ENCODE measurements at places on chromosomes 5 and 9.
A peak's percentile ranks its signal among the peaks of the same experiment; 100 is the strongest.

DNA sequence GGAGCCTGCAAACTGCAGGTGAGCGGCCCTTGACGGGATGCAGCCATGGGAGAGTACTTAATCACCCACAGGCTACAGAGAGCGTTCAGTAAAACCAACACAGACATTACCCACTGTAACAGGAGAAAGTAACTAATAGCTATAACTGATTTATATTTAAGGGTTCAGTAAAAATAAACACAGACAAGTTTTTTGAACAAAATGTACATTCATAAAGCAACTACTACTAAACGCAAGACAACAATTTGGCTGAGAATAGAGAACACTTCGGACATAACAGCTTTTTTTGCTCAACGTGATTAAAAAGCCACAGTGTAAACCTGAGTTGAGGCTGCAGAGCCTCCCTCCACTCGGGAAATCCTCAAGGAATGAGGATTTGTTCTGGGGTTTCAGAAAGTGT lies 61.7 kb downstream of the LIFR start:
- no peak for DNase-seq

DNA sequence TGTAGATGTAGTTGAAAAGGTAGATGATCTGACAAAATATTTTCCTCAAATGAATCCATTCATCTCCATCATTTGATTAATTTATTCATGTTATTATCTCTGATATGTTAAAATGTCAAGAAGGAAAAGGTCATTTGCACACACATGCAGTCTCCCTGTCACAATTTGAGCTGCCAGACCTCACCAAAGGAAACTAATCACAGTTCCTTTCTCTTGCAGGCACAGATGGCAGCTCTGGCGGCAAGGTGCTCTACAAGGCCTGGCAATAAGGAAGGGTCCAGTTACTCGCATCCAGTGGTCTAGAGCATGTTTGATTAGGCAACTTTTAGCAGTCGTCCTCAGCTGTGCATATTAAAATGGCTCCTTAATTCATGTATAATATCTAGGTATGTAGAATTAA lies 120.1 kb downstream of the FEM1C start:
- DNase-seq, result no peak

GRCh38 chr5:1227667-1228066 lies 2.5 kb downstream of the SLC6A18 start:
- no peak for DNase-seq

DNA sequence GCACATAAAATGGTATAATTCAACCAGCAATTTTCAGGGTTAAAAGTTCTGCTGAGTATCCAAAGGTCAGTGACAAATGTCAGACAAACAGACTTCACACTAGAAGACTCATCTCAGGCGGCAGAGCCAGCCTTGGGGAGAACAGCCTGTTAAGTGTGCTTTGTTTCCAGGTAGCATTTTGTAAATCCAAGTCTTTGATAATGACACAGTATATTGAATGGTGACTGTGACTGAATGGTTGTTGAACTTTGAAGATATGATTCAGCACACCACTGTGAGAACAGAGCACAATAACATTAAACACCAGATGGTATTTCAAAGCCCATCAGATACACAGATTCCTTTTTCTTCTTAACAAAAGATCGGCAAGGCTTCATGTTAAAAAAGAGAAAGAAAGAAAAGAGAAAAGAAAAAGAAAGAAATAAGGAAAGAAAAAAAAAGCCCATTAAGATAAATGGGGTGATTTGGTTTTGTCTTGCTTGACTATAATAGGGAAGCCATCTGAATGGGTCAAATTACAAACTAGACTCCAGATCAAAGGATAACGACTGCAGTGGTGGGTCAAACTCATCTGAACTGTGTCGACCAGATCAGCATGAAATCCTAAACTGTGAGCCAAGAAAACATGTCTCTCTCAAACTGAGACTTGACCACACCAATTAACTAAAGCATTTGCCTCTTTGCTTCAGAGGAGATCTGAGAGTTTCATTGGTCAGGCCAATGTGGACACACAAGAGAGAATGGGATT lies 313.0 kb upstream of the ZNF608 start:
- DNase-seq, result no peak

DNA sequence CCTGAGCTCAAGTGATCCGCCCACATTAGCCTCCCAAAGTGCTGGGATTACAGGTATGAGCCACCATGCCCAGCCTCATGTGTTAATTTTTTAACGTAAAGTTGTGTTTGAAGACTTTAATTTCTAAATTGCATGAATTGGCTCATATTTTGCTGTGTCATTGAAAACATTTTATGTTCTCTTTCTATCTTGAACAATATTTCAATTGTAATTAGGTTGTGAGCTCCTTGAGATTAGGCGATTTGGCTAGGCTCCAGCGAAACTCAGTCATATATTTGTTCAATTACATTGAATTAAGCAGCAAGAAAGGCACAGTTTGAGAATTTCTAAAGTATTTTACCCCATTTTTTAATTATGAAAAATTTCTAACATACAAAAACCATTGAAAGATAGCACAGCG lies 34.0 kb downstream of the GAPVD1 start:
- DNase-seq, result no peak

DNA sequence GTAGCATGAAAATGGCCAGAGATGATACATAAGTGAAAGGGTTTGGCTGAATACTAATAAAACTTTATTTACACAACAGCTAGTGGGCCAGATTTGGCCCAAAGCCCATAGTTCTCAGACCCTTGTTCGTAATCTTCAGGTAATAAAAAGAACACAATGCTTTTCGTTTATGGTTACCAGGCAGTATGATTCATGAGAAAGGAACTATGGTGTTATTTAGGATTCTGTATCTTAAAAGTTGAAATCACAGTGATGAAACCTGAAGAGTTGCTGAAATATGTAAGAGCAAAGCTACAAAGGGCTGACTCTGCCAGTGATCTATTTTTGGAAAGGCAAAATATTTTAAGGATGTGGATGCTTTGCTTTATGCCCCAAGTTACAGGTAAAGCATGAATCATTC lies 192.7 kb downstream of the SMC2 start:
- no peak for DNase-seq

DNA sequence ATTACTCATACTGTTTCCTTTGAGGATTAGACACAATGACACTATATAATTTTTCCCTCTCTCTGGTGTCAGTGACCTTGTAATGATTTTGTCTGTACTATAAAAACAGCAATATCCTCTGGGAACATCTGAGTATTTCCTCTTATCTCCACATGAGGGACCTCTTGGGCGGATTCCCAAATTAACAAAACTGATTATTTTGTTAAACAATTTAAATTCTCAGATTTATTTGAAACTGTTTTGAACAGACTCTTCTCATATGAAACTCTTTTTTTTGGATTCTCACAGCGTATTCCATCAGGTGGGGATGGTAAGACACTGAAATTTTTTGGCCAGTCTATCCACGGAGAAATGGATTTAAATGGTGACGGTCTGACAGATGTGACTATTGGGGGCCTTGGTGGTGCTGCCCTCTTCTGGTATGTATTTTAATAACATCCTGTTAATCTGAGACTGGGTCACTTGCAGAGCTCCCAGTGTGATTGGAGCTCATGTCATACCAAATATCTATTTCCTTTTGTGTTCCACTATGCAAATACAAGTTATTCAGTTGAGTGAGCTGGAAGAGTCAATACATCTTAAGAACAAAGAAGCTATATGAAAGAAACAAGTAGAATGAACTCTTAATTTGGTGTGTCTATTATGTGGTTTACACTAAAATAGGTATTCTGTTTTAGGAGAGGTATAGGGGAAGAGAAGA lies 73.8 kb upstream of the ITGA2 start:
- peak; percentile 74 for DNase-seq

DNA sequence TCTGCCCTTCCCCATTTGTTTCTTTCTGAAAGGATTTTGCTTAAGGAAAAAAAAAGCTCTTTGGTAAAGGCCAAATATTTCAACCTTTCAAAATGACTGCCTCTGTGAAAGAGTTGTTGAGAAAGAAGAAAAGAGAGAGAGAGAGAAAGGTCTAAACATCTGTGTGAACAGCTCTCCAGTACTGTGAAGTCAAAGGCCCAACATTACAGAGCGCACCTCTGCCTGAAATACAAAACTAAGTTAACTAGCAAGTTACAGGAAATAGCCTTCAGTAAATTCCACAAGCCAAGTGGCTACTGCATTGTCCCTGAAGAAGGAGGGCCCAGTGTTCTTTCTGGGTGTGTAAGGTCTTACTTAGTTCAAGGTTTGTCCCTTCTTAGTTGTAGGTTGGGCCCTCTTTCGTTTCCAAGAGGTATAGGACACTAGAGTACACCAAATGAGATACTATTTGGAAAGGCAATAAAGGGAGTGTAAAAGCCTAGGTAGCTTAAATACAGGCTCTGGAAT lies 104.4 kb downstream of the THBS4 start:
- DNase-seq, result no peak

DNA sequence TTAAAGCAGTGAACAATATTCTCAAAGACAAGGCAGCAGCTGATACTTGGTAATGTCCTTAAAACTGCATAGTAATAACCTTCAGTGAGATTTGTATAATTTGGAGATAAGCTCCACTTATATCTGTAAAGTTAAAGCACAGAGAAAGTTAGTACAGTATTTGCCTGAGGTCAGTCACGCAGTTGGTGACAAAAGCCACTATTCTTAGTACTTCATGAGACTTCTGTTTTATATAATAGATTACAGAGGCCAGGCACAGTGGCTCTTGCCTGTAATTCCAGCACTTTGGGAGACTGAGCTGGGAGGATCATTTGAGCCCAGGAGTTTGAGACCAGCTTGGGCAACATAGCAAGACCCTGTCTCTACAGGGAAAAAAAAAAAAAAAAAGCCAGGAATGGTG lies 266.4 kb upstream of the DMRT1 start:
- DNase-seq, result no peak

GRCh38 chr5:35988529-35988928 lies 2.7 kb downstream of the UGT3A1 start:
- no peak for DNase-seq

DNA sequence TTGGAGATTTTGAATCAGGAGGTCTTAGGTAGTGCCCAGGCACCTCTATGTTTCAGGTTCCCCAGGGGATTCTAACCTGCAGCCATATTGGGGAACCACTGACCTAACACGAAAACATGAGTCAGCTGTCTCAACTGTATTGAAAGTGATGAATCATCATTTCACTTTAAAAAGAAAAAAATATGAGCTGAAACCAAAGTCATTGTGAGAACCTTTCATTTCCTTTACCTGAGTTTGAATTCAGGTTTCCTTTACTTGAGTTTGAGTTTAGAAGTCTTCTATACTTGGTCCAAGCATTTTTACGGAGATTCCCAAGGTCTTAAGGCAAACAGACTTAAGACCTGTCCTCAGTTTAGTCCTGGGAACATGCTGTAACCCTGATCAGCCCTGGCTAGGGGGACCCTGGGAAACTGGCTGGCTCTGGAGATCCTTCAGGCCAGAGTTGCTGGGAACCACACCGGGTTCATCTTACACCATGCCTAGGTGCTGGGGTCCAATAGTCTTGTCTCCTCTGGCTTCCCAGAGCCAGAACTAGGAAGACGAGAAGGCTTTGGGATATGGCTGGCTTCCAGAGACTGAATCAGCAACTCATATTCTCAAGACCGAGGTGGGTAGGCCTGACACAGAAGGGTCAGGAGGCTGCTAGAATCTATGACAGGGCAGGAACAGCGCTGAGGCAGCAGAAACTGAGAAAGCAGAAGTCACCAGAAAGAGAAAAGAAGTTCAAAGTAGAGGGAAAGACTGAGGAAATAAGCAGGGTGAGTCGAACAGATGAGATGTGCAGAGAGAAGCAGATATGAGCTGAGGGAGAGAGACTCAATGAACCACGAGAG lies 16.4 kb upstream of the PDCD1LG2 start:
- DNase-seq, result no peak

GRCh38 chr5:14920121-14920520 lies 48.5 kb upstream of the ANKH start:
- DNase-seq, result no peak

GRCh38 chr9:89467278-89467625 lies 30.7 kb downstream of the SEMA4D start:
- no peak for DNase-seq

GRCh38 chr5:169121630-169122420 lies 179.1 kb downstream of the SLIT3 start:
- no peak for DNase-seq

DNA sequence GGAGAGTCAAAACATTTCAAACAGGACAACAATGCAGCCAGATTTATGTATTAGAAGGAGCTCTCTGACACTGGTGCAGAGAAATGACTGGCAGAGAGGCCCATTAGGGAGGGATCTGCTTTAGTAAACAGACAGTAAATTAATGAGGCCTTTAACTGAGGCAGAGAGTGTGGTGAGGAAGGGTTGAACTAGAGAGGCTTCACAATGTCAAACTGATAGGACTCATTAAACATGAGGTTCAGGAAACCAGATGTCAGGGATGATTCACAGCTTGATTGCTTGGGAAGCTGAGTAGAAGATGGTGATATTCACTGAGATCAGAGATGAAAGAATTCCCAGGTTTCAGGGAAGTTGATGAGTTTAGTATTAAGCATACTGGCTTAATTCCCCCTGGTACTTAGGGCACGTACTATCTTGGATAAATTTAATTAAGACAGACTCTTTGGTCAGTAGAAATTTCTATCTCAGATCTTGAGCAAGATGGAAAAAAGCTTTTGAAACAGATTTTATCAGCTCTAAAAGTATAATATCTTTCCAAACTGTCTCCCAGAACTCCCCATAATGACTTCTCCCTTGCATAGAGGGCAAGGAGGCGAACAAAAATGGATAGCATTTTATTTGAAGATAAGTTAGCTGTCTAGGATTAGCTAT lies 8.6 kb upstream of the MUSK start:
- DNase-seq, result no peak

GRCh38 chr5:35302544-35302943 lies 72.3 kb upstream of the PRLR start:
- no peak for DNase-seq

DNA sequence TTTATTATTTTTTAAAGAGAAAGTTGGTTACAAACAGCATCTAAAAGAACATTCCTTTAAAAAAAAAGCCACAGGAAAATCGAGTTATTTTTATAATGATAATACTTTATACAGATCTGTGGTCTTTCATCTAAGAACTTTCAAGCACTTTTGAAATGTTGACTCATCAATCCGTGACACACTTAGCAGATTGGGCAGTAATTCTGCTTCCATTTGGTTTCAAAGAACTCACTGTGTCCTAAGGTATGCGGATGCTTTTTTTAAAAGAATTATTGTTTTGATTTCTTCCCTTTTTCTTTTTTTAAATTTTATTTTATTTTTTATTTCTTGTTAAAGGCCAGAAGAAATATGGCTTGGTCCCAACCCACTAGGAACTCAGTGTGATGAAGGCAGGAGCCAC lies 147.8 kb downstream of the AOPEP start:
- no peak for DNase-seq

DNA sequence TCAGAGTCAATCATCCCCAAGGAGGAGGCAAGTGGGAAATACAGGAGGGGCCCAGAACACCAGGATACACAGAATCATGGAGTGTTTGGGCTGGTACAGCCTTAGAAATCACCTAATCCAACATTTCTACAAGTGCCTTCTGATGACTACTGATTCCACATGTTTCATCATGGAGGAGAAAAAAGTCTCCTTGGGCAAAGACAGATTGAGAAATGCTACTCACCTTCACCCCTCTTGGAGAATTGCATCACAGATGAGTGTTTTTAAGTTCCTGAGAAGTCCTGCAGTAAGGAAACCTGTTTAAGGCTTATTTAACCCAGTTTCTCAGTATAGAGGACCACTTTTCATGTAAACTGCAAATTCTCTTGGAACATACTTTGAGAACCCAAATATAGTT lies 2.2 kb upstream of the SLIT3 start:
- no peak for DNase-seq
